Activated T-helper 17 cell treated with anti-CD3 and anti-CD28 coated beads, Interleukin-2, amount 50 U/mL, for 72 hours (primary cell): ENCODE measurements at places on chromosomes 7 and 10. TPM values are rescaled to one million over a fixed set of nuclear protein-coding genes. Genes with fewer than 3 reads are reported as not detected.

VPS37D gene
- total RNA-seq, result 0.15 TPM

CLCN1 gene
- total RNA-seq, result not detected

DNA sequence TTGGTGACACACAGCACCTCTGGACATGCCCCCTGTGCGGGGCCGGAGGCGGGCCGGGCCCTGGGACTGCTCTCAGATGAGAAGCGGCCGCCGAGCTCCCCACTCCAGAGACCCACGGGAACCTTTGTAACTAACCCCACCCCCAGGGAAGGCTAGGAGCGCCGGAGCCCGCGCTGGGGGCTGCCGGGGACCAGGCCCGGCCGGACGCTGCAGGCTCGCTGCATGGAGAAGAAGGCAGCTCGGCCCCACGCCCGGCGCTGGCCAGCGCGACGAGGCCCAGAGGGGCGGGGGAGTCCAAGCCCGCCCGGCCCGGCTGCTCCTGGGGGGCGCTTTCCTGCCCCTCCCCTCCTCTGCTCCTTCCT is 36.5 kb downstream of the AGAP3 start:
- ATAC-seq, result no peak

GRCh38 chr7:126718419-126718818 is 534.3 kb downstream of the GRM8 start:
- ATAC-seq, result no peak

DNA sequence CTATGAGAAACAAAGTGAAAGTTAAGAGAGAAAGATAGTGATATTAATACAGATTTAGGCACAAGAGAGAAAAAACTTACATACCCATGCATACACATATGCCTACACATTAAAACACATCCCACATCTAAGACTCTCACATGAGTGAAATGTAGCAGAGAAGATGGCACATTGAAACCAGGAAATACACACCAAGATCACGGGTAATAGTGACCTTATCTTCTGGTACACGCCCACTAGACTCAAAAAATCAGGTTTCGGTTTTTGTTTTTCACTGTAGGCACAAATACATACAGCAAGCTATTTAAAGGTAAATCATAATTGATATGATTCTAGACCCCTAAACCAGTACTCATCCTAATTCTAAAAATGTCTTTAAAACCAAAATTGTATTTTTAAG is 225.2 kb upstream of the TAC1 start:
- no peak for ATAC-seq

DNA sequence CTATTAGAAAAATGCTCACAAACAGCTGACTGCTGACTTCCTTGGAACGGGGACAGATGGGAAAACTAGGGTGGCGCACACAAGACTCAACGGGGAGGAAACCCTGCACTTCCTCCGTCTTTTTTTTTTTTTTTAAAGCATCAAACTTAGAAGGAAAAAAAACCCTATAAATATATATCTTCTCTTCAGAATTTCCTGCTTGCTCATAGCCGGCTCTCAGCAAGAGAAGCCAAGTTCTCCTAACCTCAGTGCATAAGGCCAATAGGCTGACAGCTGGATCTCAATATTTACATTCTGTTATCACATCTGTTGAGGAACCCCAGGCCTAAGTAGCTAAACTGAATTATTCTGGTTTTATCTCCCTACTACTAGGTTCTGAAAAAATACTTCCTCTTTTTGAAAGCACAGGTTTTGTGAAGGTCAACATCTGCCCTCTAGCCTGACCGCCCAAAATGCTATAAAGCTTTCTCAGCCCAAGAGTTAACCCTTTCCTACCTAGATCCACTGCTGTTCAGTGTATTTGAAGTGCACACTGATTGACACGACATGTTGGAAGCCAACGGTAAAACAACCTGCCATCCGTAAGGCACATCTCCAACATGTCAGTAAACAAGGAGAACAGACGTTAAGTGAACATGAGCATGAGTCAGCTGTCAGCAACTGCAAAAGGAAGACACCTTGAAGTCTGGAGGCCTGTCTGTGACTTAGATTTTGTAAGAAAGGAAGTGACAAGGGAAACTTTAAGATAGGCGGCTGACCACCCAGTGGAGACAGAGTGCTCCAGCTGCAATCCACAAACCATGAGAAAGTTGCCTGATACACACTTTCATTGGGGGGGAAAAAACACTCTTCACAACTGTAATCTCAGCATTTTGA is 83.8 kb downstream of the EBLN1 start:
- no peak for ATAC-seq
